ENCODE measurements at places on chromosomes 7 and 10.

GRCh38 chr10:48210391-48210790 lies 64.1 kb downstream of the FRMPD2 start:
- H3K4me3 ChIP-seq = no peak overlapping the region
- H3K36me3 ChIP-seq = no peaks in the 10 kb centered on the region
- peaks cover 1% of the 10 kb centered on the region for H3K27me3 ChIP-seq
- no peak overlapping the region for H3K27ac ChIP-seq

DNA sequence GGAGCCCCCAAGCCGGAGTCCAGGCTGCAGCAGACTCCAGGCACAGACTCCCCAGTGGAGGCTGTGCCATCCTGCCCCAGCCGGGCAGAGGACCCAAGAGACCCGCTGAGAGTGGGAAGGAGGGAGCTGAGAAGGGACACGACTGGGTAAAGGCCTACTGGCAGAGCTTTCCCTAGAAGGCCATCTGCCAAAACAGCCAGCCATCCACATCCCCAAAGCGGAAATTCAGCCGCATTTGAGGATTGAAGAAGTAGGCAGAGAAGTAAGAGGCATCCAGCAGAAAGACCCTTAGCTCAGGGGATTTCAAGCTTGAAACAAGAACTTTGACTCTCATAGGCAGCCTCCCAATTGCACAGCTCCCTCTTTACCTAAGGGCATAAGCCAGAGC lies 857 bp downstream of the CPXM2 start:
- H3K4me3 ChIP-seq = peak overlapping the region; percentile 88
- no peaks in the 10 kb centered on the region for H3K36me3 ChIP-seq
- H3K27ac ChIP-seq = peak overlapping the region; percentile 94
- H3K4me1 ChIP-seq = no peaks in the 10 kb centered on the region
- no peaks in the 10 kb centered on the region for H3K27me3 ChIP-seq

DNA sequence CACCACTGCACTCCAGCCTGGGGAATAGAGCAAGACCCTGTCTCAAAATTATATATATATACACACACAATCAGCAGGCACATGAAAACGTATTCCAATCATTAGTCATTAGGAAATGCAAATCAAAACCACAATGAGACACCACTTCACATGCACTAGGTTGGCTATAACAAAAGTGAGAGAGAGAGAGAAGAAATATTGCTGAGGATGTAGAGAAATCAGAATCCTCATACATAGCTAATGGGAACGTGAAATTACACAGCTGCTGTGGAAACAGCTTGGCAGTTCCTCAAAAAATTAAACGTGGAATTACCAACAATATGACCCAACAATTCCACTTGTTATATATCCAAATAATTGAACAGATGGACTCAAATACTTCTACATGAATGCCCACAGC lies 43.3 kb upstream of the CNNM1 start:
- no peaks in the 10 kb centered on the region for H3K27me3 ChIP-seq
- no peaks in the 10 kb centered on the region for H3K36me3 ChIP-seq
- no peak overlapping the region for H3K4me3 ChIP-seq
- peaks cover 1% of the 10 kb centered on the region for H3K4me1 ChIP-seq

- H3K4me1 ChIP-seq = no peaks in the 10 kb centered on the region
- H3K27me3 ChIP-seq = no peaks in the 10 kb centered on the region
- no peak overlapping the region for H3K27ac ChIP-seq
Observed at GRCh38 chr7:24349339-24349738, 65.3 kb downstream of the NPY start.

- DNase-seq = no peak
- no peak overlapping the region for H3K4me3 ChIP-seq
- no peaks in the 10 kb centered on the region for H3K36me3 ChIP-seq
Observed at GRCh38 chr10:21238717-21239116, 286.8 kb downstream of the SKIDA1 start.

GRCh38 chr10:14820010-14820774 lies 17.6 kb downstream of the CDNF start:
- H3K27me3 ChIP-seq = no peaks in the 10 kb centered on the region
- no peaks in the 10 kb centered on the region for H3K36me3 ChIP-seq
- no peak overlapping the region for H3K27ac ChIP-seq
- no peak overlapping the region for H3K4me3 ChIP-seq

DNA sequence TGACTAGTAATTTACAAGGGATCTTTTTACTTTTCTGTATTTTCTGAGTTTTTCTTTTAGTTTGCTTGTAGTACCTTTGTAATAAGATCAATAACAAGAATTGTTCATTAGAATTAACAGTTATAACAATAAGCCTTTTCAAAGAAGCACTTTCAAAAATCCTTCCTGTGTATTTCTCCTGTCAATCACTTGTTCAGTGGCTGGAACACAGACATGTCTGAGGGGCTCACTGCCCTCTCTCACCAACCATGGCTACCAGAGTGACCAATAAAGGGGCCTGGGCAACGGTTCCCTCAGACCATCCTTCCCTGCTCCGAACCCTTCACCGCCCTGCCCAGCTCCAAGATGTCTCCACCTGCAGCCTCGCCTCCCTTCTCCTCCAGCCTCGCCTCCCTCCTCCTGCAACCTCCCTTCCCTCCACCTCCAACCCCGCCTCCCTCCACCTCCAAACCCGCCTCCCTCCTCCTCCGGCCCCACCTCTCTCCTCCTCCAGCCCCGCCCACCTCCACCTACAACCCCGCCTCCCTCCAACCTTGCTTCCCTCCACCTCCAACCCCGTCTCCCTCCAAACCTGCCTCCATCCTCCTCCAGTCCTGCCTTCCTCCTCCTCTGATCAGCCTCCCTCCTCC lies 353.4 kb downstream of the TNS3 start:
- no peaks in the 10 kb centered on the region for H3K4me1 ChIP-seq
- no peak for DNase-seq
- H3K4me3 ChIP-seq = no peak overlapping the region
- H3K27ac ChIP-seq = no peak overlapping the region
- no peaks in the 10 kb centered on the region for H3K36me3 ChIP-seq

- H3K4me1 ChIP-seq = no peaks in the 10 kb centered on the region
- H3K27ac ChIP-seq = no peak overlapping the region
- no peak overlapping the region for H3K4me3 ChIP-seq
- no peaks in the 10 kb centered on the region for H3K36me3 ChIP-seq
- H3K27me3 ChIP-seq = no peaks in the 10 kb centered on the region
- DNase-seq = peak; percentile 45
Observed at GRCh38 chr7:113100121-113100603, 13.5 kb upstream of the GPR85 start.

GRCh38 chr10:86071758-86072157 lies 294.8 kb downstream of the GRID1 start:
- no peak overlapping the region for H3K4me3 ChIP-seq
- H3K27me3 ChIP-seq = no peaks in the 10 kb centered on the region
- H3K36me3 ChIP-seq = no peaks in the 10 kb centered on the region
- no peaks in the 10 kb centered on the region for H3K4me1 ChIP-seq
- DNase-seq = no peak
- no peak overlapping the region for H3K27ac ChIP-seq

- H3K36me3 ChIP-seq = no peaks in the 10 kb centered on the region
- H3K27me3 ChIP-seq = no peaks in the 10 kb centered on the region
- no peak for DNase-seq
- no peaks in the 10 kb centered on the region for H3K4me1 ChIP-seq
- H3K27ac ChIP-seq = no peak overlapping the region
Observed at GRCh38 chr7:113207441-113207840, 89.1 kb upstream of the SMIM30 start.

- H3K27ac ChIP-seq = no peak overlapping the region
- no peak overlapping the region for H3K4me3 ChIP-seq
- DNase-seq = no peak
- H3K36me3 ChIP-seq = no peaks in the 10 kb centered on the region
- no peaks in the 10 kb centered on the region for H3K27me3 ChIP-seq
Observed at GRCh38 chr10:125980521-125981035, 84.2 kb downstream of the FANK1 start.

DNA sequence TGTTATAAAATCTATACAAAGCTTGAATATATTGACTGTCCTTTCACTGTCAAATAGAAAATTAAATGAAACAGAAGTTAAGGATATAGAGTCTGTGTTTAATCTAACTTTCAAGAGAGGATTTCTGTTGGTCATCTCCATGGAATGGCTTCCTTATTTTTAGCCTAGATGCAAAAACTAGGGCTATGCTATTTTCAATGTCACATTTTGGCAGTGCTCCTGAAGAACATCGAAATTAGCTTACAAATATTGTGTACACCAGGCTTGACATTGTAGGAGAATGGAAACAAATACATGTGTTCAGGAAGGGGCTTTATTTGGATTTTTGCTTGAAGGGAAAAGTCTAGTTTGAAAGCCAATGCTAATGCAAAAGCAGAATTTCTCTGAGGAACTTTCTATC lies 295.4 kb downstream of the CDK14 start:
- H3K36me3 ChIP-seq = no peaks in the 10 kb centered on the region
- H3K4me1 ChIP-seq = peaks cover 3% of the 10 kb centered on the region
- DNase-seq = no peak
- no peaks in the 10 kb centered on the region for H3K27me3 ChIP-seq
- H3K27ac ChIP-seq = no peak overlapping the region

GRCh38 chr7:74059681-74060588 lies 23.7 kb upstream of the LIMK1 start:
- peak overlapping the region; percentile 10 for H3K27ac ChIP-seq
- H3K36me3 ChIP-seq = peaks cover 11% of the 10 kb centered on the region
- H3K4me1 ChIP-seq = no peaks in the 10 kb centered on the region
- H3K27me3 ChIP-seq = no peaks in the 10 kb centered on the region
- DNase-seq = peak; percentile 71

- no peak for DNase-seq
- no peaks in the 10 kb centered on the region for H3K27me3 ChIP-seq
- H3K27ac ChIP-seq = peak overlapping the region; percentile 85
- H3K4me1 ChIP-seq = no peaks in the 10 kb centered on the region
- H3K36me3 ChIP-seq = no peaks in the 10 kb centered on the region
- peak overlapping the region; percentile 42 for H3K4me3 ChIP-seq
Observed at GRCh38 chr10:75294518-75294865, 58.7 kb upstream of the COMTD1 start.

- H3K36me3 ChIP-seq = no peaks in the 10 kb centered on the region
- H3K4me3 ChIP-seq = no peak overlapping the region
- no peaks in the 10 kb centered on the region for H3K4me1 ChIP-seq
- no peaks in the 10 kb centered on the region for H3K27me3 ChIP-seq
- DNase-seq = no peak
Observed at GRCh38 chr10:90917238-90917967, 3.5 kb downstream of the ANKRD1 start.

GRCh38 chr7:107594961-107595737 lies 15.1 kb downstream of the BCAP29 start:
- no peak overlapping the region for H3K4me3 ChIP-seq
- H3K27ac ChIP-seq = peak overlapping the region; percentile 94
- H3K27me3 ChIP-seq = no peaks in the 10 kb centered on the region
- H3K36me3 ChIP-seq = no peaks in the 10 kb centered on the region
- no peak for DNase-seq

GRCh38 chr7:20722941-20723340 lies 63.7 kb downstream of the SP8 start:
- no peak for DNase-seq
- H3K4me1 ChIP-seq = no peaks in the 10 kb centered on the region
- H3K27ac ChIP-seq = no peak overlapping the region
- H3K27me3 ChIP-seq = no peaks in the 10 kb centered on the region

DNA sequence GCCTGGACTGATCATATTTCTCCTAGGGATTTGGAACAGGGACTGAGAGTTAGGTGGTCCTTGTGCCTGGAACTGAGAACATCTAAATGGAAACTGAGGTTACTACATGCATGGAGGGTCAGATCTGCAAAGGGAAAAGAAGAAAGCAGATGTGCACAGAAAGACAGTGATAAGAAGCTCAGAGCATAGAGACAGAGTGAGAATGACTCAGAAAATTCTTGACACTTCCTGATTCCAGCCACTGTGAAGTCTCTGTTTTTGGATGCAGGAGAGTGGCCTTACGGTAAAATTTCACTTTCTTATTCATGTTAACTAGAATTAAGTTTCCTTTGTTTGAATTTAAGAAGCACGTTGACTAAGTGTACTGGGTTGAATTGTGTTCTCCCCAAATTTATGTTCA lies 241.7 kb downstream of the TMEM26 start:
- H3K4me1 ChIP-seq = no peaks in the 10 kb centered on the region
- no peak overlapping the region for H3K4me3 ChIP-seq
- no peaks in the 10 kb centered on the region for H3K36me3 ChIP-seq

- no peak overlapping the region for H3K27ac ChIP-seq
- H3K4me1 ChIP-seq = no peaks in the 10 kb centered on the region
- H3K36me3 ChIP-seq = no peaks in the 10 kb centered on the region
- H3K27me3 ChIP-seq = no peaks in the 10 kb centered on the region
- DNase-seq = no peak
Observed at GRCh38 chr7:157910446-157910845, 573.6 kb downstream of the DNAJB6 start.

- H3K4me3 ChIP-seq = no peak overlapping the region
- H3K27me3 ChIP-seq = no peaks in the 10 kb centered on the region
- no peak for DNase-seq
Observed at GRCh38 chr7:80790877-80791276, 128.0 kb downstream of the SEMA3C start.

DNA sequence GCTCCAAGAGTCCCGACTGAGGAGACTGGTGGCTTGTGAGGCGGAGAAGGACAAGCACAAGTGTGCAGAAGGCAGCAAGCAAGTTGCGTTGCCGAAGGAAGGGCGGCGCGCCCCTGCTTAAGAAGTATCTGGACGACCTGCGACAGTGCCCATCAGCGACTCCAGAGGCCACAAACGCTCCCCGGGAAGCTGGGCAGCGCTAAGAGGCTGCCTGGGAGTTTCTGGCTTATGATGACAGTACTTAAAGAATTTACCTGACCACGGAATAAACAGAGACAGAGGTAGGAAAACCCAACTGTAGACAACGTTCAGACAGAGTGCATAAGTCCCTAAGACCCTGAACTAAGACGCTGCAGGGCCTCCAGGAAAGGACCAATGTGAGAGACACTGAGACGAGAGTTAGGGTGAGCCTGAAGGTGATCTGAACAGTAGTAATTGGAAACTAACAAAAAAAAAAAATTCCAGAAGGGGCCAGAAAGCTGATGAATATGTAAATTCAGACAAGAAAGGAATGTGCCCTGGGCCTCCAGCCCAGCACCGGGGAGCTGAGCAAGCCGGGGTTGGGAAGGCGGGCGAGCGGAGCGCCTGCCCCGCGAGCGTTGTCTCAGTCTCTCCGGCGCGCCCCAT lies 1.0 kb downstream of the OSBPL3 start:
- no peaks in the 10 kb centered on the region for H3K27me3 ChIP-seq
- peak overlapping the region; percentile 77 for H3K4me3 ChIP-seq
- H3K4me1 ChIP-seq = no peaks in the 10 kb centered on the region
- H3K27ac ChIP-seq = no peak overlapping the region
- DNase-seq = no peak
- H3K36me3 ChIP-seq = no peaks in the 10 kb centered on the region

- H3K4me3 ChIP-seq = no peak overlapping the region
- DNase-seq = no peak
- H3K27me3 ChIP-seq = no peaks in the 10 kb centered on the region
- no peaks in the 10 kb centered on the region for H3K36me3 ChIP-seq
Observed at GRCh38 chr7:69860941-69861622, 262.8 kb downstream of the AUTS2 start.

- DNase-seq = no peak
- H3K4me1 ChIP-seq = no peaks in the 10 kb centered on the region
- H3K27ac ChIP-seq = no peak overlapping the region
- H3K27me3 ChIP-seq = no peaks in the 10 kb centered on the region
- no peak overlapping the region for H3K4me3 ChIP-seq
Observed at GRCh38 chr7:128946936-128947830, 9.5 kb downstream of the IRF5 start.

- H3K4me3 ChIP-seq = no peak overlapping the region
- H3K27ac ChIP-seq = no peak overlapping the region
- DNase-seq = no peak
Observed at GRCh38 chr7:148714498-148714897, 15.8 kb downstream of the CUL1 start.

GRCh38 chr10:127148066-127148932 lies 48.1 kb downstream of the INSYN2A start:
- H3K4me1 ChIP-seq = no peaks in the 10 kb centered on the region
- DNase-seq = no peak
- no peak overlapping the region for H3K4me3 ChIP-seq
- H3K27ac ChIP-seq = no peak overlapping the region
- H3K36me3 ChIP-seq = no peaks in the 10 kb centered on the region

Measured in aorta (tissue), 5 donors.